Endothelial cell (in vitro differentiated cells): ENCODE measurements at places on chromosomes 2 and 18. TPM values are rescaled to one million over a fixed set of nuclear protein-coding genes. Genes with fewer than 3 reads are reported as not detected.

Gene FAM117B
- 13.0 TPM for total RNA-seq

- no peak for DNase-seq
Measured at GRCh38 chr2:227383686-227384085, 4.1 kb downstream of the SCYGR1 start.

DNA sequence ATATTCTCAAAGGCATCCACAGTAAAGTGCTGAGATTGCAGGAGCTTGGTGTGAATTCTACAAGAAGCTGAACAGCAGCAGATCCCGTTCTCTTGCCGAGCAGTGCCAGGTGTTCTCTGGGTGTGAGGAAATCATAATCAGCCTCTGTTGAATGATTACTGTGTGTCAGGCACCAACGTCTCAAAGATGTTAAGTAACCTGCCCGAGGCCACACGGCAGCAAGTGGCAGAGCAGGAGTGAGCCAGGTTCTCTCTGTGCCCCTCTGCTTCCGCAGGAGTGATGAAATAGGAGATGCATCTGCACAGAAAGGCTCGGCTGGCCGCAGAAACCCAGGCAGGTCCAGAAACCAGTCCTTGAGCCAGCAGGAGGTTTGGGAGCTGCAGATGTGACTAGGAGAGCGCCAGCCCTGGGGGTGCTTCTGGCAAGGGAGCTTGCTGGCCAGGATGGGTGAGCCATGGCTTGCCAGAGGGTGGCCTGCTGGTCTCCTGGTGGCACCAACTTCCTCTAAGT, 68.4 kb downstream of the COPS7B start:
- DNase-seq = no peak

DNA sequence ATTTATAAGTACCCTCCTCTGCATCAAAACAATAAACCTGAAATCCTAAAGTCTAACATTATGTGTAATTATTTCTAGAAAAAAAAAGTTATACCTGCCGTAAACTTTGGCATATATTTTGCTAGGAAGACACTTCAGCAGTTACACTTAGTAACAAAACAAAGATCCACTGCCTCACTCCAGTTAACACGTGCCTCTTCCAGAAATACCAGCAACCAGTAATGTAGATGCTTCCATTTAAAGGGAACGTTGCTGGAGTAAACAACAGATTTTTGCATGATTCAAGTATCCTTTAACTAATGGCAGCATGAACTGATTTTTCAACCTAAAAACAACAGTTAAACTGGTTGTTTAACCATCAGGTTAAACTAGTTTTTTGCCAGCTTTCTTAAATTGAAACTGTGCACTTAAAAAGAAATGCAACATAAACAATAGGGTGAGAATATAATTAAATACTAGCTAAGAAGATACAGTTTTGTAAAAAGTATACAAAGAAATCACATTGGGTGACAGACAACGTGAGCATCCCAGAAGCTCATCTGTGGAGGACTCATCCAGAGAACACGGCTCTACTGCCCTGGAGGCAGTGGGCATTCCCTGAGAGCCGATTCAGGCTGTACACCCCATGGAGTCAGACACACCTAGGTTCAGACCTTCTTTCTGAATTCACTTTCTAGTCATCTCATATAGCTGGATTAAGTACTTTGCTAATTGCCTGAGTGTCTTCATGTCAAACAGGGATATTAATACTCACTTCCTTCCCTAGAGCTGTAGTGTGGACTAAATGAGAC, 22.3 kb downstream of the MGAT4A start:
- no peak for DNase-seq

- DNase-seq = no peak
Measured at GRCh38 chr2:74886811-74887210, 52.9 kb downstream of the HK2 start.

Gene GALNT13
- total RNA-seq = 26.3 TPM

DNA sequence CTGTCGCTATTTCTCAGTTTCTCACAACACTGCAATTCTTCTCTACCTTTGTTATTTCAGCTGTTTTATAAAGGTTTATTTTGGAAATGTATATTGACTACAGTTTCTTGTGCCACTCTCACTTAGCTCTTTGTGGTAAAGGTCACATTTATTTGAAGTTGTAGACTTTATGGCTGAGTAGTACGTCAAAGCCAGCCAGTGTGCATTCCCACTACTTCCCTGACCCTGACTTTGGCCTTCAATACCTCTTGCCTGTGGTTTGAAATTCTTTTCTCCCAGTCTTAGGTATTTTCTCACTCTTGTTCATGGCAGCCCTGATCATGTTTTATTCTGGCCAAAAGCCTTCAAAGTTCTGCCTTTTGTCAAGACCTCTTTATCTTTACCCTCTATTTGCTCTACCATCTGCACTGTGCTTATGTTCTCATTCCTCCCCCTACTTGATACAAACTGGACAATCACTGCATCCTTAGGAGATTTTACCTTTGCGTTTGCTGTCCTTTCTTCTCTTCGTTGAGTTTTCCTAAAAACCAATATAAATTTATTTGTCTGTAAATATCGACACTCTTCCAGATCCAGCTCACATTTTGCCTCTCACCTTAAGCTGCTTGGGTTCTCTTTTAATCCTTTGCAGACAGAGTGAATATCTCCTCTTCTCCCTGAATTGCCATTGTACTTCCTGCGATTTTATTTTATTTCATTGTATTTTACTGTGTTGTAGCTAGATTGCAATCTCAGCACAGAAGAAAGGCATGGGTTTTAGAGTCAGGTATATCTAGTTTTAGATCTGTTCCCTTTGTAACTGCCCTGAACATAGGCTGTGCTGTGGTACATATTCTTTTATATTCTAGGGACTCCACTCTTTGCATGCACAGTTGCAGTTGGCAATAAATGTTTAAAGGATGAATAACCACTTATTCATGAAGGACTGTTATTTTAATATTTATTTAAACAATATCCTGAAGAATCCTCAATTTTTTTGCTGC, 31.2 kb downstream of the GULP1 start:
- DNase-seq = no peak

- DNase-seq = peak; percentile 67
Measured at GRCh38 chr2:55049043-55049820, 1.0 kb downstream of the RTN4 start.

DNA sequence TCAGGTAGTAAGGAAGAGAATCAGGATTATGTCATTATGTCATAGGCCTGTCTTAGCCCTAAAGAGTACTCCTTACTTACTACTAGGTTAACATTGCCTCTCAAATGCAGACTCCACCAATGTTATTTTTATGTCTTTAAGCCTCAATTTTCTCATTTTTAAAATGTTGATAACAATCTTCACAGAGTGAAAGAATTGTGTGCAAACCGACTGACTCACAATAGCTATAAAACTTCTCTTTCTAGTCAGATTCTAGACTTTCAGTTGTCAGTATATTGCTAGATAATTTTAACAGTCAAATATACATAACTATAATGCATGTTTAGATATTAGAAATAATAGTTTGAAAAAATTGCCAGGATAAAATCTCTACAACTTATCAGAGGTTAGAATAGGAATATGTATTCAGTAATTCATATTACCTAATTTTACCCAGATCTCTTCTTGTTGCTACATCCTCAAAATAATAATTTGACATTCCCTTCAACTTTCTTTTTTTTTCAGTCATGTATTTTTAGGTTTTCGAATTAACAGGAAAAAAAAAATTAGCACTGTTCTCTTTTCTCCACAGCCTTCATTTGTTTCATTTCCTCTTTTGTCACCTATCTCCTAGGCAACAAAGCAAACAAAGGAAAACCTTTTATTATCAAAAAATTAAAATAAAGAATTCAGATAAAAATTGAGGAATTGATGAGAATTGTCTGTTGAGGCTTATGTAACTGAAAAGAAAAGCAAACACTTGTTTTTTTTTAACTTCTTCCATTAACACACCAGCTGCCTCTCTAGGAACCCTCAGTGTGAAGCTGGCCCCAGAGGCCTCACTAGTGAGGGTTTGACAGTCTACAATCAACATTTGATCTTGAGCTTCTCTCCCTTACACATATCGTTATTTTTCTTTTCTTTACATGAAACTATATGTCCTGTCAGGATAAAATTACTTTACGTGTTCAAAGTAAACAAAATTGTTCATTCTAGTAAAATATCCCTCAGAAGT, 279.0 kb downstream of the CALCRL start:
- DNase-seq = no peak
